Stimulated activated CD8-positive, alpha-beta memory T cell treated with anti-CD3 and anti-CD28 coated beads, Interleukin-4, amount 100 ng/mL, for 1 hour (primary cell): ENCODE measurements at places on chromosomes 7 and 10.
A peak's percentile ranks its signal among the peaks of the same experiment; 100 is the strongest.

DNA sequence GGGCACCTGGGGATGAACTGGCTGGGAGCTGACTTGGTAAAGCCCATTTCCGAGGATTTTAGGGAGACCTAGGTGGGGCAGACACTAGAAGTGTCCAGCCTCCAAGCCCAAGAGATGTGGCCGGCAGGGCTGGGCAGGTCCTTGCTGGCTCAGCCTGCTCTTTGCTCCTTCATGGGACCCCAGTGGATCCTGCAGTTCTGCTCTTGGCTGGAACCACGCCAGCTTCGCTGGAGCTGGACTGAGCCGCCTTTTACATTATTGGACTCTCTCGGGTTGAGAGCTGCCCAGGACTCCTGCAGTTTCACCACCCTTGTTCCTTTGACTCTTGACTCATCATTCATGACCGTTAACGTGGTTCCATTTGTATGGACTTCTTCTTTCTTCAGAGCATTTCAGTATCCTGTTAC, 5.7 kb downstream of the PPIF start:
- no peak for DNase-seq

- no peak for DNase-seq
Observed at GRCh38 chr7:30757342-30757692, 5.4 kb downstream of the INMT start.

DNA sequence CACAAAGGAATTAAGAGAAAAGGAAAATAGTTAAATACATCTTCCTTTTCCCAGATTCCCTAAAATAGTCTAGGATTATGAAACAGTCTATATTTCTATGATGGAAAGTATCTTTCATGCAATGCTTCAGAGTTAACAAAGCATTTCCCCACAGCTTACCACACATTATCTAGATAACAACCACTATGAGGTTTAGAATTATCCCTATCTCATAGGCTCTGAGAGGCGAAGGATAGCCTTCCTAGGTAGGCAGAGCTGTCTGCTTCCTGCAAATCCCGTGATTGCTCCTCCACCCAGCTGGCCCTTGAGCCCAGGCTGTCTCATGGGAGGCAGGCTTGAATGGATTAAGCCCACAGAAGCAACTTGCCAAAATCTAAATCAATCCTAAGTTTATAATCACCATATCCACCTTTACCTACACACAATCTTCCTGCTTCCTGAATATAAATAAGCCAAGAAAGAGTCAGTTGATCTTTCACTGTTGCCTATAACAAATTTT, 321.4 kb upstream of the AOAH start:
- no peak for DNase-seq

DNA sequence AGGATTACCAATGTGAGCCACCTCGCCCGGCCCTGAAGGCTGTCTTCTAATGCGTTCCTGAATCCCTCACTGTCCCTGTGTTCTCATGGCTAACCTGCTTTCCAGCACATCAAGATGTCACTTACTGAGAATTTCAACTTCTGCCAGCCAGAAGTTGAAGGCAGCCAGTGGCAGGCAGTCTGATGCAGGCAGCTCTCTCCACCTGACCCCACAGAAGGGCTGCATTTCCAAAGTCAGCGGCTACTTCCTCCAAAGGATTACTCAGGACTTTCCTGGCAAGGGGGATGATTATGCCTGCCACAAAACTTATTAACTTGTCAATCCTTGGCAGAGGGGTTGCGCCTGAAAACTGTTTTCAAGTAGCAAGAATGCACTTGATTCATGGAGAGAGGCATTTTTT, 1219.4 kb downstream of the TYW1 start:
- DNase-seq: no peak

DNA sequence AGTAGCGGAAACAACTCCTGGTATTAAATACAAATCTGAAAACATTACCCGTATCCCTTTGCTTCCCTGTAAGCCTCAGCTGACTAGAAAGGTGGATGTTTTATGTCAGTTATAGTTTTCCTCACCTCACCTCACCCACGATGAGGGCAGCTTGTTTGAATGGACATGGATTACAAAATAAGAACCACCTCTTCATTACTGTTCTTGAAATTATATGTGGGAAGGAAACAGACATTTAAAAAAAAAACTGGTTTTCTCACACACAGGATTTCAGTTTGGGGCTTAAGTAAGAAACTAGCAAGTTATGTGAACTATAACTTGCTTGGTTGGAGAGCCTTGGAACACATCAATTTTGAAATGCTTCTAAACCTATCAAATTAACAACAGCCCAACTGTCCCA, 232.9 kb upstream of the CCDC6 start:
- no peak for DNase-seq

- no peak for DNase-seq
Observed at GRCh38 chr7:19404912-19405329, 259.7 kb upstream of the FERD3L start.

GRCh38 chr7:109984729-109985128, 1106.2 kb upstream of the LRRN3 start:
- no peak for DNase-seq

DNA sequence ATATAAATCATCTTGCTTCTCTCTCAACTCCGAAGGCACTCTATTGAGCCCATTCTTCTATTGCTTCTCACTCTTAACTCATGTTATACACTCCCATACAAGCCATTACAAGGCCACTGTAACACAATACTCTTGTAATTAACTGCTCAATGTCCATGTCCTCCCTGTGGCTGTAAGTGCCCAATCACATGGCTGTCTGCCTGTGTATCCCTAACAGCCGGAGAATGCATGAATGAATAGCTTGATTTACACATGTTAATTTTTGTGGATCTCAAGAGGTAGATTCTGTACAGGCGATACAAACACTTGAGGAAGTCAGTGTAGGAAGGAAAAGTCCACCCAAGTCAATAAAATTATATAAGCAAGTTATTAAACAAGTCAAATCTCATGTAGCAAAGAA, 215.6 kb downstream of the DOCK4 start:
- no peak for DNase-seq

GRCh38 chr10:86354761-86355540, 11.6 kb downstream of the GRID1 start:
- no peak for DNase-seq

- DNase-seq: no peak
Observed at GRCh38 chr7:20412032-20412431, 81.3 kb downstream of the ITGB8 start.

DNA sequence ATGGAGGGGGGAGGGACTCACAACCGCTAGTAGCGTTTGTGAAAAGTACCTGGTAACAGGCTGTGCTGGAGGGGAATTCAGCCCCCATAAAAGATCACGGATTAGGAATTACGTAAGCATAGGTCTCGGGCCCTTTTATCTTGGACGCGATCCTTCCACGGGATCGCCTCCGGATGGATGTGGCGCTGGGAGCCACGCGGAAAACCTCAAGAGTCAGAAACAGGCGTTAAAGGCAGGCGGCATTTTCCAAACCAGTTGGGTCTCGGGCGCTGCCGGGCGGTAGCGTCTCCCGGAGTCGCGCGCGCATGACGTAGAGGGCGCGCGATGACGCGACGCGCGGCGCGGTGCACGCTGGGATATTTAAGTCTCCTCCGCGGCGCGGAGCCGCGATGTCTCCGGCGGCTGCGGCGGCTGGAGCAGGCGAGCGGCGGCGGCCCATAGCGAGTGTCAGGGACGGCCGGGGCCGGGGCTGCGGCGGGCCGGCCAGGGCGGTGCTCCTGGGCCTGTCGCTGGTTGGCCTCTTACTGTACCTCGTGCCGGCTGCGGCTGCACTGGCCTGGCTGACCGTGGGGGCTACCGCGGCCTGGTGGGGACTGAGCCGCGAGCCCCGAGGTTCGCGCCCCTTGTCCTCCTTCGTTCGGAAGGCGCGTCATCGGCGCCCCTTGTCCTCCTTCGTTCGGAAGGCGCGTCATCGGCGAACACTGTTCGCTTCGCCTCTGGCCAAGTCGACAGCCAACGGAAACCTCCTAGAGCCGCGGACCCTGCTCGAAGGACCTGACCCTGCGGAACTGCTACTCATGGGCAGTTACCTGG, at the start of gene POM121:
POM121 (plus strand) TSS at position 363 of the 813 bp plus-strand sequence; CDS start at position 390, 27 bp downstream.
- peak; percentile 66 for DNase-seq

GRCh38 chr10:23975431-23975830, 233.5 kb upstream of the KIAA1217 start:
- no peak for DNase-seq

DNA sequence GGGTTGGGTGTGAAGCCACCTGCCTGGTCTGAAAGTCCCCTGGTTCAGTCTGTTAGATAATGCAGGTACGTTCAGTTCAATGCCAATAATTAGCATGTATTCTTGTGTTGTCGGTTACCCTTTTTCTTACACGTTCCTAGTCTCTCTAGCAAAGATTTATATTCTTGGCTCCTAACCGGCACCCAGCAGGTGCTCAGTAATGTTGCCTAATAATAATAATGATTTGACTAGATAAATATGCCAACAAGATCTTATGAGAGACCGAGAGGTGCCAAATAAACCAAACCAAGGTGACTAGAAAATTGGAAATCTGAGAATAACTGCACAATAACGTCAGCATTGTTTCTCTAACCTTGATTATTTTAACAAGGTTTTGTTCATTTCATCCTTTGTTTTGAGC, 1.1 kb upstream of the SMIM30 start:
- DNase-seq: no peak

- DNase-seq: no peak
Observed at GRCh38 chr7:143362131-143363015, at the start of gene FAM131B. Gene FAM131B (minus strand): TSS chr7:143362713. CDS start chr7:143362603, 110 bp downstream.
